Endothelial cell of umbilical vein (primary cell): ENCODE measurements at places on chromosomes 12 and 14. TPM values are rescaled to one million over a fixed set of nuclear protein-coding genes. Genes with fewer than 3 reads are reported as not detected.

GRCh38 chr12:11238275-11238674, 31.2 kb downstream of the PRB3 start:
- H3K27me3 ChIP-seq: no peaks in the 10 kb centered on the region
- no peak overlapping the region for H3K27ac ChIP-seq
- H3K36me3 ChIP-seq: no peaks in the 10 kb centered on the region
- no peak for DNase-seq

- H3K36me3 ChIP-seq: no peaks in the 10 kb centered on the region
- DNase-seq: no peak
- no peaks in the 10 kb centered on the region for H3K4me1 ChIP-seq
- no peak overlapping the region for H3K4me3 ChIP-seq
Measured at GRCh38 chr14:100076606-100077005, 11.4 kb downstream of the EVL start.

GRCh38 chr12:64010069-64010686, 165.7 kb downstream of the SRGAP1 start:
- DNase-seq: no peak
- no peaks in the 10 kb centered on the region for H3K27me3 ChIP-seq
- H3K27ac ChIP-seq: no peak overlapping the region
- no peaks in the 10 kb centered on the region for H3K36me3 ChIP-seq

KLRD1 gene
- 0.13 and 0.18 TPM in 2 replicates for total RNA-seq

ITGA7 gene
- total RNA-seq: 0.84 and 1.0 TPM in 2 replicates
